ENCODE measurements at places on chromosomes 1 and 21. TPM values are rescaled to one million over a fixed set of nuclear protein-coding genes. Genes with fewer than 3 reads are reported as not detected.

The RNF2 gene
- polyA plus RNA-seq, result 56.5 TPM

The CR1 gene
- polyA plus RNA-seq, result 17.7 TPM

GRCh38 chr1:29324771-29325351 is 88.5 kb downstream of the PTPRU start:
- DNase-seq, result peak; percentile 39

The KCND3 gene
- 1.4 TPM for polyA plus RNA-seq

- no peak for DNase-seq
These were observed 262.0 kb downstream of the TNR start for GRCh38 chr1:175481126-175482070.

DNA sequence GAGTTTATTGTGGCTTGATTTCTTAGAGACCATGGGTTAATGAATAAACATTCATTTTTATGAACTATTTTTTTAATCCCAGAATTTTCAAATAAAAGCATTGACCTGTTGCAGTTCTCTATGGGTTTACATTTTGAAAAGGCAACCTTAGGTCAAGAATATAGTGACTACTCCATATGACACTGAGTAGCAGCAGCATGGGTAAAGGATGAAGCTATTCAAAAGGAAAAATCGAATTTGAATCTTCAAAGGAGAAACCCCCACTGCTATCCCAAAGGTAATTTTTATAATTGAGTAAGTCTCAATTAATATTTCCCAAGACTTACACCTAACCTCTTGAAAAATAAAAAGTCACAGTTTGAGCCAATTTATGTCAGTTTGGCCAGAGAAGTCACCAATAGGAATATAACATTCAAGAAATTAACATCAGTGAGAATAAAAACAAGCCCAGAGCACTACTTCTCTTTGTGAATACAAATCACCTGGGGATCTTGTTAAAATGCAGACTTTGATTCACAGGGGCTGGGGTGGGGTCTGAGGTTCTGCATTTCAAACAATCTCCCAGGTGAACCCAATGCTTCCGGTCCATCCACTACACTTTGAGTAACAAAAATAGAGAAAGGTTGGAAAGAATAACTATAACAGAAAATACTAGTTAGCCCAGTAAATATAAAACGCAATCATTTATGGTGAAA is 39.8 kb downstream of the USP1 start:
- no peak for DNase-seq

GRCh38 chr1:9808459-9808858 is 15.3 kb downstream of the CLSTN1 start:
- no peak for DNase-seq

DNA sequence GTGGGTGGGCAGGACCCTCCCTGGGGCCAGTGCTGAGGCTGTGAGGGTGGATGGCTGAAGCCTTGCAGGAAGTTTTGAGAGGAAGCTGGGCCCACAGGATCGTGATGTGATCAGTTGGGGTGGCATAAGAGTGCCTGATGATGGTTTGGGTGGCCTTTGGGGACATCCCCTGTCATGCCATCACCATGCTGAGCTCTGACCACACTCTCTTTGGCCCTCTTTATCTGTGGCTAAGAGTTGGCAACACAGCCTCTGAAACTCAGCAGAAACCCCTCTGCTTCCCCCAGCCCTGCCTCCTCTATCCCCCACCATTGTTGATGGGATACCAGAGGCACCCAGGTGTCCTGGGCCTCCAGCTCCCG is 19.8 kb downstream of the MIIP start:
- no peak for DNase-seq

GRCh38 chr1:157992031-157992832 is 1.2 kb upstream of the KIRREL1 start:
- no peak for DNase-seq

GRCh38 chr21:31111093-31111492 is 72.8 kb upstream of the KRTAP19-8 start:
- no peak for DNase-seq

GRCh38 chr1:192546596-192547190 is 28.9 kb upstream of the RGS1 start:
- DNase-seq, result no peak

- DNase-seq, result no peak
These were observed 17.3 kb upstream of the TNFSF4 start for GRCh38 chr1:173224280-173224892.

The GBP6 gene
- 0.05 TPM for polyA plus RNA-seq

DNA sequence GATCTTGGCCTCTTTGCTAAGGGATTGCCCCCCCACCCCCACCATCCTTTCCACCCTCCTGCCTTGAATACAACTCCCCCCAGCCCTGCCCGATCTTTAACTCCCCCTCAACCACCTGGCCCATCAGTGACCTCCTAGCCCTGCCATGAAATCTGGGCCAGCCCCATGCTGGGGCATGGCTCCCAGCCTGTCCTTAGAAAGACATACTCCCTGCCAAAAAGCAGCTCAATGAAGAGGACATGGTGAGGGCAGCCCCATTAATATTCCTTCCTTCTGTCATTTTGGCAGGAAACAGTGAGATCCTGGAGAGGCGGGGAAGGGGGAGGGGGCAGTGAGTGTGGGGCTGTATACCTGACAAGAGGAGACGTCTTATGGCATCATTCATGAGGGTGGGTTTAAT is 66.8 kb upstream of the DISP3 start:
- no peak for DNase-seq

- DNase-seq, result no peak
These were observed 67.6 kb upstream of the GUCA2B start for GRCh38 chr1:42085596-42085995.

DNA sequence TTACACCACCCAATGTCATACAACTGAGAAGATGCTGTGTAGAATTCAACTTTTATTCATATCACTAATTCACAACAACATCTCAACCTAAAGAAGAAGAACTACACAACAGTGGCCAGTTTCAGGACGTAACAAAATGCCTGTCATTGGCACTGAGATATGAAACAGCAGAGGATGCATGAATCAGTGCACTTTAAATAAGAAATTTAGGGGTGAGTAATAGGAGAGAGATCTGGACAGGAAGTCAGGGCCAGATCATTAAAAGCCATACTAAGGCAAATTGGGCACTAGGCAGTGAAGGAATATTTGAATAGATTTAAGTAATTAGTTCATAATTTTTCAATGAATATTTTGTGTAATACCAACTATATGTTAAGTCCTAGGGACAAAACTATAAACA is 510.5 kb downstream of the PLPP3 start:
- no peak for DNase-seq

The KCNK2 gene
- 2.8 TPM for polyA plus RNA-seq

The WNT3A gene
- polyA plus RNA-seq, result 0.12 TPM

The OR10J1 gene
- not detected for polyA plus RNA-seq

DNA sequence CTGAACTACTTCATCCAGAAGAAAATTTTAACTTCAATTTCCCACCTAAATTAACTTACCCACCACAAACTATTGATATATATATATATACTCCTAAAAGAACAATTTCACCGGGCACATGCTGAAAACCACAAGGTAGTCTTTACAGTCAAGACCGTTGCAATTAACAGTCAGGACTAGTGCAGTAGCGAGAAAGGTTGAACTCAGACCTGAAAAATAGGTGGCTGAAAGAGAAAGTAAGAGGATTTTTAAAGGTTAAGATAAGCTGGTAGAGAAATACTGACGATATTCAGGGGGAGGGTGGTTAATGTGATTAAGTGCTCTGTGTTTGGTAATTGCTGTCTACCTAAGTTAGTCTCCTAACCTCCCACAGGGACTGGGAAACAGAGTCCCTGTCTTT is 1153.5 kb upstream of the TMPRSS15 start:
- no peak for DNase-seq

The STYXL2 gene
- polyA plus RNA-seq, result 1.4 TPM

DNA sequence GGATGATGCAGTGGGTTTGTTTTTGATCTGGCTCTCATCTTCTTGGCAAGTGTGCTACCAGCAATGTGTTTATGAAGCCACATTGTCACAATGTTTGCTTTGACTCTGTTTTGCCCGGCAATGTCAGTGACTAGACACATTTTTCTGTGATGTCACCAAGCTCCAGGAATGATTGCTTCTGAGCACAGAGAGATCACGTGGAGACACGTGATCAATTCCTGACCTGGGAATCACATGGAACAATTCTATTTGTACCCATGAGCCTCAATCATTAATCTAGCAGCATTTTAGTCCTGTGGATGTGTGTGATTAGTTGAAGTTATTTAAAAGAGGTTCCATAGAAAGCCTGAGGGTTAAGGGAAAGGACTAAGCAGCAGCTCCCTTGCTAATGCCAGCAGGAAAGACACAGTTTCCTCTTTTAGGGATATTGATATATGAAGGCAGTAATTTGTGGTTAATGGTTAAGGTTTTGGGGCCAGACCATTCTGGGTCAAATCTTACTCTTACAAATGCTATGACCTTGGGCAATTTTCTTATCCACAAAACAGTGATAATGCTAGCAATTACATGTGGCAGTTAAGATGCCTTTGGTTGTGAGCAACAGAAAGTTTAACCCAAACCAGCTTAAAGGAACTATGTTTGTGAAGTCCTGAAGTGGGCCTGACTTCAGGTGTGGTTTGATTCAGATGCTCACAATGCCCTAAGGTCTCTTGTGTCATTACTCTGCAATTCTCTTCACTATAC is 59.0 kb downstream of the FASLG start:
- DNase-seq, result no peak

- DNase-seq, result no peak
These were observed 44.1 kb downstream of the GPR3 start for GRCh38 chr1:27436204-27437159.

The S100A8 gene
- polyA plus RNA-seq, result 5.5 TPM

GRCh38 chr1:10671090-10671489 is 125.4 kb downstream of the CASZ1 start:
- no peak for DNase-seq

The RPRD2 gene
- 54.4 TPM for polyA plus RNA-seq

The NEXN gene
- 13.4 TPM for polyA plus RNA-seq

DNA sequence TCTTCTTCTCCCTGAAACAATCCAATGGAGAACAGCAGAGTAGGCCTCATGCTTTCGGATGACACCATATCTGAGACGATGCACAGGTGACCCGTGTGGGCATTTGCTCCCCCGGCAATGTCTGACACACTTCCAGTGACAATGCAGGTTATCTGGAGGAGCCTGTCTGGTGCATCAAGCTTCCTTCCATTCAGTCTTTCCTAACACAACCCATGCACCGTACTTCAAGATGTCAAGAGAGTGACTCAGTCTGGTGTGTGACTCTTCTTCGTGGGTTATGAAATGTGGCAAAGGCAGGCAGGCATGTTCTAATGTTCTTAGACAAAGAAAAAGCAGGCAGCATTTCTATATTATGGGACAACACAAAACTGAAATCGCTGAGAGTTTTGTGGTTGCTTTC is 159.1 kb downstream of the EDEM3 start:
- no peak for DNase-seq

DNA sequence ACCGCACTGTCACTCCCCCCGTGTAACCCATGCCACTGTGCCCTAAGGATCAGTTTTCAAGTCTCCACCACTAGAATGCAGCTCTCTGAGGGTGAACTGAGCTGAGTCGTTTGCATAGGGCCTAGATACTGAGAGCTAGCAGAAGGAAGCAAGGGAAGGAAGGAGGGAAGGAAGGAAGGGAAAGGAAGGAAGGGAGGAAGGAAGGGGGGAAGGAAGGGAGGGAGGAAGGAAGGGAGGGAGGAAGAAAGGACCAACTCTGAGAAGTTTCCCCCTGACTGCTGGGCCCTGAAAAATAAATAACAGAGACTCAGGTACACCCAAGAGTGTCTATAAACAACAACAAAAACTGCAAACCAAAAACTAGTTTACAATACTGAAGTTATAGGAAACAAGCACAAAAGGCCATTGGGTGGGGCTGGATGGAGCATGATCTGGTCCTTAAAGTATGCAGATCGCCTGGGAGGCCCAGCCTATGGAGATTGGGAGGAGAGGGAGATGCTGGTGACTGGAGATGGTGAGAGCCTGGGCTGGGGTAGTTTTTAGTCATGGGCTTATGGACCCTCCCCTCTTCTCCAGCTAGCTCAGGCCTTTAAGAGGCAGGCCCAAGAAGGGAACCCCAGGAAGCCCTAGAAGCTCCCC is 1.7 kb upstream of the MRPS15 start:
- DNase-seq, result no peak

The LCK gene
- 7.4 TPM for polyA plus RNA-seq

- DNase-seq, result no peak
These were observed 16.0 kb downstream of the YARS1 start for GRCh38 chr1:32801096-32801715.

DNA sequence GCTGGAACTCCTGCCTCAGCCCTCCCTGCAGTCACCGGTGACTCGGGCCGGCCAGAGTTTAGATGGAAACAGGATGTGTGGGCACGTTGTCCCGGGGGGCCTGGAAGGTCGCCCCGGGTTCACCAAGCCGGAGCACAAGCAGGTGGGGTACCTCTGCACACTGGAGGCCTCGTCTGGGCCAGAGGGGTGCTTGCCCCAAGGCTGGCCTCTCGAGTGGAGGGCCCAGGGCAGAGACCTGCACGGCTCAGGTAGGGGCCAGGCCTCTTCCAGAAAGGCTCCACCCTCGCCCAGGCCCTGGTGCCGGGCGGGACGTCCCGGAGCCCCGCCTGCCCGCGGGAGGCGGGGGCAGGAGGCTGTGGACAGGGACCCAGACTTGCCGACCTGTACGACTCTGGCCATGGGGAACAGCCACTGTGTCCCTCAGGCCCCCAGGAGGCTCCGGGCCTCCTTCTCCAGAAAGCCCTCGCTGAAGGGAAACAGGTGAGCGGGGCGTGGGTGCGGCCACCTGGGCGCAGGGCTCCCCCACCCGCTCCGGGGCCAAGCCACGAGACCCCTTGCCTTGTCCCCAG is at the start of gene PLEKHN1:
TSS of gene PLEKHN1 (plus strand) at position 348 of the 569 bp plus-strand sequence. CDS start at position 398, 50 bp downstream.
- DNase-seq, result no peak

The RPE65 gene
- polyA plus RNA-seq, result 0.30 TPM

DNA sequence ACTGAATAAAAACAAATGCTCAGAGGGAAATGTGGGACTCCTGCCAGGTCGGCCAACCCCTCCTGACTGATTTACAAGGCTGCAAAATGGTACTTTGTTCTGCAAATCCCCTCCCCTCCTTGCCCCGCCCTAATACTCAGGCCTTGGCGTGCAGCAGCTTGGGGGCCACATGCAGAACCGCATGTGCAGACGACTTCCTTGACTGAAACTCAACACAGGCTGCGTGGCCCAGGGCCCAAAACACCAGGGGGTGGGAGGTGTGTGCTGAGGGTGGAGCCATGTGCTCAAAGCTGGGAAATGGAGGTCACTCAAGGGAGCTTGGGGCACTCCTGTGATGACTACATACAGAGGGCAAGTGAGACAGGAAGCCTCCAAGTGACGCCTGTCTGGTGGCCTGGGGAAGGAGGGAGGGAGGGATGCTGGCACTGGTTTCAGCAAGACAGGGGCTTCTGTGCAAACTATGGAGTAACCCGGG is 87.2 kb downstream of the MRPL37 start:
- DNase-seq, result peak; percentile 63

The ATP5IF1 gene
- 338 TPM for polyA plus RNA-seq

DNA sequence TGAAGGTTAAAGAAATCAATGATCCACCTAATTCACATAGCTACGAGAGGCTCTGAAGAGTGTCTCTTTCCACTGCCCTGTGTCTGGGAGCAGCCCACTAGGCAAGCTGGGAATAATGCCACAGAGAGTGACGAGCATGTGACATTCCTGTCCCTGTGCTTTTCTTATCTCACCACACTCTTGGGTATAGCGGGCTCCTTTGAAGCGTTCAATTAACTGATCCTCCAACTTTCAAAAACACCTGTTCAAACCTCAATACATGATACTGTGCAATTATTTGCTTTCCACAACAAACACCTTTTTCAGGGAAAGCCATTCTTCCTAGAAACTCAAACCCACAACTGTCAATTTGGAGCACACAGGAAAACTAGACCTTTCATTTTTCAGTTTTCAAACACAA is 43.4 kb downstream of the PLPP3 start:
- DNase-seq, result no peak

Data from left renal pelvis (tissue), 4 donors.